ENCODE measurements at places on chromosomes 2 and 18. TPM values are rescaled to one million over a fixed set of nuclear protein-coding genes. Genes with fewer than 3 reads are reported as not detected.

GRCh38 chr18:24657444-24657842, 197.0 kb downstream of the HRH4 start:
- no peak for DNase-seq

GRCh38 chr2:175536059-175536458, 354.5 kb upstream of the ATP5MC3 start:
- DNase-seq: no peak

DNA sequence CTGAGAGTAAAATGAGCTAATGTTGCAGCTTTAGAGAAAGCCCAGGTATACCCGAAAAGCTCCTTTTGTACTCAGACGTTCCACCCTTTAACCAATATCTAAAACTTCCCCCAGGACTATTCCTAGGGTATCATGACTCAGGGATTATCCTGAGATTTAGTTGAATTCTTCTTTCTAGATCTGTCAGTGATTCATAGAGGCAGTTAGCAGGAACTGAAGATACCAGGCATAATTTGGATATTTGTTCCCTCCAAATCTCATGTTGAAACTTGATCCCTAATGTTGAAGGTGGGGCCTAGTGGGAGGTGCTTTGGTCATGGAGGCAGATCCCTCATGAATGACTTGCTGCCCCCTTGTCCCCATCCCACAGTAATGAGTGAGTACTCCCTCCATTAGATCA, 161.2 kb upstream of the LRP1B start:
- no peak for DNase-seq

- no peak for DNase-seq
These were observed 35.1 kb upstream of the CDH2 start for GRCh38 chr18:28212060-28212459.

GRCh38 chr2:54522624-54523281, 66.6 kb downstream of the SPTBN1 start:
- DNase-seq: no peak

The MARCO gene
- total RNA-seq: 0.33 TPM

Measured in kidney epithelial cell (primary cell).